Thymus (tissue), 14 donors: ENCODE measurements at places on chromosomes 3 and 15. TPM values are rescaled to one million over a fixed set of nuclear protein-coding genes. Genes with fewer than 3 reads are reported as not detected.

- no peaks in the 10 kb centered on the region for H3K27me3 ChIP-seq
- H3K4me1 ChIP-seq, result peaks cover 2% of the 10 kb centered on the region
- H3K4me3 ChIP-seq, result no peak overlapping the region
- no peak for DNase-seq
- H3K36me3 ChIP-seq, result no peaks in the 10 kb centered on the region
- no peak overlapping the region for H3K27ac ChIP-seq
Measured at GRCh38 chr3:175199961-175200360, 340.8 kb downstream of the NAALADL2 start.

DNA sequence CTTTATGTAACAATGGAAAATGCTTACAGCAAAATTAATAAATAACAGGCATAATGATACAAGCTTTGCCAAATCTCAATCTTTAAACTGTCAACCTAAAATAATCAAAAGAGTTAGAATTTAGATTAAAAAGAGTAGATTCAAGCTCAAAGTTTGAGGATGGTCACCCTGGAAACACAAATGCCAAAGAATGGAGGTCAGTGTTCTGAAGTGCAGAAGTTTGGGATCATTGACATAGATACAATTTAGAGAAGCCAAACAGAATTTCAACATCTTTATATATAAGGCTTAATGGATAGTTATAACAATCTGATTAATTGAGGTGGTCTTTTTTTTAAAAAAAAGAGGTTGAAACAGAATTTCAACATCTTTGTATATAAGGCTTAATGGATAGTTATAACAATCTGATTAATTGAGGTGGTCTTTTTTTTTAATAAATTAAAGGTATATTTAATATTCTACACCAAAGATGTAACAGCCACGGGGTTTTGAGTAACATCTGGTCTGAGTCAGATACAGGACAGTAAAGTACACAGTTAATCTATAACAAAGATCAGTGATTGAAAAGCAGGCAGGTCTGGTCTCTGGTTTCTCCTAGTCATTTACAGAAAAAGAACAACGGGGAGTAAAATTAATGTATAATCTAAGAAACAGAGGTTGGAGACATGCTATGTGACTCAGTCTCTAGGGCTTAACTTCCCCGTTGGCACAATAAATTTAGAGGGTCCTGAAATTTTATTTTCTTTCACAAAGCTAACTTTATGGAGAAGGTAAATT lies 490.7 kb downstream of the GBE1 start:
- H3K27ac ChIP-seq, result no peak overlapping the region
- no peaks in the 10 kb centered on the region for H3K27me3 ChIP-seq
- no peaks in the 10 kb centered on the region for H3K4me1 ChIP-seq
- H3K36me3 ChIP-seq, result no peaks in the 10 kb centered on the region
- no peak for DNase-seq

DNA sequence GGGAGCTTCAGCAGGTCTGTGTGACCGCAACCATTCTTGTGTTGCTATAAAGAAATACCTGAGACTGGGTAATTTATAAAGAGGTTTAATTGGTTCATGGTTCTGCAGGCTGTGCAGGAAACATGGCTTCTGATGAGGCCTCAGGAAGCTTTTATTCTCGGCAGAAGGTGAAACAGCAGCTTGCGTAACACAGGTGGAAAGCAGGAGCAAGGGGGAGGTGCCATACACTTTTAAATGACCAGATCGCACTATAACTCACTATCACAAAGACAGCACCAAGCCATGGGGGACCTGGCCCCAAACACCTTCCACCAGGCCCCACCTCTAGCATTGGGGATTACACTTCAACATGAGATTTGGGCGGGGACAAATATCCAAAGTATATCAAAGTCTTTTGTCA lies 8.3 kb upstream of the CIB2 start:
- H3K4me3 ChIP-seq, result no peak overlapping the region
- DNase-seq, result no peak
- no peaks in the 10 kb centered on the region for H3K36me3 ChIP-seq

- DNase-seq, result no peak
- H3K4me1 ChIP-seq, result no peaks in the 10 kb centered on the region
- no peaks in the 10 kb centered on the region for H3K27me3 ChIP-seq
Measured at GRCh38 chr3:171658841-171659240, 151.4 kb downstream of the PLD1 start.

DNA sequence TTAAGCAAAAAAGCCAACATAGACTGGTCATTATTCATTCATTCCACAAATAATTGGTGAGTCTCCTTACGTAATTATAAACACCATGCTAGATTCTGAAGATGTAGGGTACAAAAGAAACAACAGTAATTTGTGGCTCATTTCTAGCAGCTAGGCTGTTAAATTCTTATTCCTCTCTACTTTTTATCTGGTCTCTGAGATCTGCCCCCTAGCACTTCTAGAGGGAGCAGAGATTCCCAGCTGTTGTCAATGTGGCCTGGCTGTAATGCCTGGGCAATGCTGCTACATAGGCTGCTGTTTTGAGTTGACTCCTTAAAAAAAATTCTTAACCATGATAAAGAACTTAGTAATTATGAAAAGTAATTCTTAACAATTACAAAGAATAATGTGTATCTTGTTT lies 434.9 kb upstream of the THRB start:
- no peak overlapping the region for H3K27ac ChIP-seq
- DNase-seq, result no peak
- H3K4me3 ChIP-seq, result no peak overlapping the region

DNA sequence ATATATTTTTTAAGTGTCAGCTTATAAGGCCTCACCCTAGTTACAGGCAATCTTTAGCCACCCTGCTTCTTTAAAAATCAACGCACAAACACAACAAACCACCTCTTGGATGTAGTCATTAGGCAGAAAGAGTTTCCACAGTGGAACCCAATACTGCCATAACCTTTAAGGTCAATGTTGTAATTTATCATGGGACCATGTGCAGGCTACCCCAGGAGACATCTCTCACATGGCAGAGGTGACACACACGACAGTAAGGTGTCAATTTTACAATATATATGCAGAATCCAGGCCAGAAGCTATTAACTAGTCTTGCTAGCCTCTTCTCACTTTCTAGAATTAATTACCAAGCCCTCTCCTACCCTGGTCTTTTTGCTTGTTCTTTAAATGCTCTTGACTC lies 336.5 kb downstream of the MAGI1 start:
- no peaks in the 10 kb centered on the region for H3K27me3 ChIP-seq
- H3K4me1 ChIP-seq, result no peaks in the 10 kb centered on the region
- no peak for DNase-seq
- no peak overlapping the region for H3K27ac ChIP-seq

DNA sequence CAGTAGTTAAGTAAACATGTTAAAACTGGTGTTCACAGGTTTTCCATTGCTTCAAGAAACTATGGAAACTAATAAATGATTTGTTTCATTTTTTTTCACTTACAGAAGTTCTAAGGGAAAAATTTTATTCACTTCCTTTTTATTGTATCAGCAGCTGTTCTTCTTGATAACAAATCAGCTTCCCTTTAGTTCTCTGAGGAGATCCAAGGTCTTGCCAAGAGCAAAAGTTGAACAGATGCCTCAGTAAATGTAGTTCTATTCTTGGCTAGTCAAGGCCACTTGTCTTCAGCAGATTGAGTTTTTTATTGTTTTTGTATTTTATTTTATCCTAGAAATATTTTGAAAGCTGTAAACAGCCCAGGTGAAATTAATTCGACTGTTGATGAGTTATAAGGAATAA lies 41.8 kb downstream of the KCNH8 start:
- no peak overlapping the region for H3K27ac ChIP-seq
- no peak overlapping the region for H3K4me3 ChIP-seq
- no peaks in the 10 kb centered on the region for H3K4me1 ChIP-seq
- no peaks in the 10 kb centered on the region for H3K36me3 ChIP-seq
- no peaks in the 10 kb centered on the region for H3K27me3 ChIP-seq

- H3K36me3 ChIP-seq, result no peaks in the 10 kb centered on the region
- H3K4me1 ChIP-seq, result no peaks in the 10 kb centered on the region
- no peak overlapping the region for H3K4me3 ChIP-seq
- H3K27ac ChIP-seq, result no peak overlapping the region
- H3K27me3 ChIP-seq, result no peaks in the 10 kb centered on the region
- DNase-seq, result no peak
Measured at GRCh38 chr3:57825116-57825515, 69.0 kb downstream of the SLMAP start.

DNA sequence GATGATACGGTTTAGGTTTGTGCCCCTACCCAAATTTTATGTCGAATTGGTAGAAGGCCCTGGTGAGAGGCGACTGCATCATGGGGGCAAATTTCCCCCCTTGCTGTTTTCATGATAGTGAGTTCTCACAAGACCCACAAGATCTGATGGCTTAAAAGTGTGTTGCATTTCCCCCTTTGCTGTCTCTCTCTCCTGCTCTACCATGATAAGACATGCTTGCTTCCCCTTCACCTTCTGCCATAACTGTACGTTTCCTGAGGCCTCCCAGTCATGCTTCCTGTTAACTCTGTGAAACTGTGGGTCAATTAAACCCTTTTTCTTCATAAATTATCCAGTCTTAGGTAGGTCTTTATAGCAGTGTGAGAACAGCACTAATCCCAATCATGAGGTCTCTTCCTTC lies 381.2 kb downstream of the RSL24D1 start:
- H3K27ac ChIP-seq, result no peak overlapping the region
- no peaks in the 10 kb centered on the region for H3K36me3 ChIP-seq
- H3K4me1 ChIP-seq, result no peaks in the 10 kb centered on the region
- H3K4me3 ChIP-seq, result no peak overlapping the region

- DNase-seq, result no peak
- H3K36me3 ChIP-seq, result no peaks in the 10 kb centered on the region
- H3K27ac ChIP-seq, result no peak overlapping the region
- H3K4me1 ChIP-seq, result peaks cover 13% of the 10 kb centered on the region
Measured at GRCh38 chr3:72413228-72413627, 435.0 kb downstream of the SHQ1 start.

DNA sequence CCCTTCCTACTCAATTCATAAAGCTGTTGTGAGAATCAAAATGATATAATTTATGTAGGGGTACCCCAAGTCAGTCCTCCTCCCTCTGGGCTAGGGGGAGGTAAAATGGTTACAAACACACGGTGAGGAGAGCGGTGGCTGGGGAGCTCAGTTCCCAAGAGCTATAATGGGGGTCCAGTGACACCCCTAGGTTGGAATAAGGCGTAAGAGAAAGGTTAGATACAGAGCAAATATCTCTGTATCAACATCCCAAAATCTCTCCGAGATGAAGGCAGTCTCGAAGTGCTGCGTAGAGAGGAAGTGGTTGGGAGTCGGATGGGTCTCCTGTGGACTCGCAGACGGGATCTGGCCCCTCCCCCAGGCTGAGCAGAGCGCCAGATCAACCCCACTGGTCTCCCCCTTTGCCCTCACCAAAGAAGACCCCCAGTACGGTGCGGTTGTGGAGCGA lies 1.8 kb downstream of the DUOX2 start:
- no peak overlapping the region for H3K27ac ChIP-seq
- no peaks in the 10 kb centered on the region for H3K4me1 ChIP-seq
- H3K4me3 ChIP-seq, result no peak overlapping the region
- H3K27me3 ChIP-seq, result peaks cover 93% of the 10 kb centered on the region
- DNase-seq, result no peak

GRCh38 chr15:60859996-60860494 lies 369.1 kb downstream of the RORA start:
- H3K27ac ChIP-seq, result no peak overlapping the region
- no peak for DNase-seq
- no peaks in the 10 kb centered on the region for H3K36me3 ChIP-seq
- no peaks in the 10 kb centered on the region for H3K4me1 ChIP-seq
- H3K4me3 ChIP-seq, result no peak overlapping the region

GRCh38 chr3:146712806-146713205 lies 107.7 kb upstream of the PLSCR5 start:
- no peak for DNase-seq
- no peak overlapping the region for H3K27ac ChIP-seq
- no peaks in the 10 kb centered on the region for H3K36me3 ChIP-seq

DNA sequence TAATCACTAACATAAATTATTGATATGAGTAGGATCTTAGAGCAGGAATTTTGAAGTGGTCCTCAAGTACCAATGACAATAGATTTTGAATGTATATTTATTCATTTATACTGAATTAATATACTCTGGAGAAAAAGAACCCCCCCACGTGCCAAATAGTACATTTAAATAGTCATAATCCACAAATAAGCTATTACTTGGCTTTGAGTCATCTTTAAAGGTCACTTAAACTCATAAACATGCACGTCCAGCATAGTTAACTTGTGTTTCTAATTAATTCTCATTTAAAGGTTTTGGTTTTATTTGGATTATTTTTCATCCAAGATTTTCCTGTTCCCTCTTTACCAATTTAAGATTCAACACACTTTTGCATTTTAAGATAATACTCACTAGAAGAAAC lies 35.1 kb downstream of the FGF7 start:
- no peak overlapping the region for H3K27ac ChIP-seq
- no peak overlapping the region for H3K4me3 ChIP-seq
- no peak for DNase-seq
- H3K27me3 ChIP-seq, result no peaks in the 10 kb centered on the region
- no peaks in the 10 kb centered on the region for H3K4me1 ChIP-seq
- no peaks in the 10 kb centered on the region for H3K36me3 ChIP-seq

- H3K36me3 ChIP-seq, result no peaks in the 10 kb centered on the region
- no peak overlapping the region for H3K27ac ChIP-seq
- no peak for DNase-seq
- H3K4me3 ChIP-seq, result no peak overlapping the region
Measured at GRCh38 chr15:81384891-81385720, 11.1 kb upstream of the TMC3 start.

DNA sequence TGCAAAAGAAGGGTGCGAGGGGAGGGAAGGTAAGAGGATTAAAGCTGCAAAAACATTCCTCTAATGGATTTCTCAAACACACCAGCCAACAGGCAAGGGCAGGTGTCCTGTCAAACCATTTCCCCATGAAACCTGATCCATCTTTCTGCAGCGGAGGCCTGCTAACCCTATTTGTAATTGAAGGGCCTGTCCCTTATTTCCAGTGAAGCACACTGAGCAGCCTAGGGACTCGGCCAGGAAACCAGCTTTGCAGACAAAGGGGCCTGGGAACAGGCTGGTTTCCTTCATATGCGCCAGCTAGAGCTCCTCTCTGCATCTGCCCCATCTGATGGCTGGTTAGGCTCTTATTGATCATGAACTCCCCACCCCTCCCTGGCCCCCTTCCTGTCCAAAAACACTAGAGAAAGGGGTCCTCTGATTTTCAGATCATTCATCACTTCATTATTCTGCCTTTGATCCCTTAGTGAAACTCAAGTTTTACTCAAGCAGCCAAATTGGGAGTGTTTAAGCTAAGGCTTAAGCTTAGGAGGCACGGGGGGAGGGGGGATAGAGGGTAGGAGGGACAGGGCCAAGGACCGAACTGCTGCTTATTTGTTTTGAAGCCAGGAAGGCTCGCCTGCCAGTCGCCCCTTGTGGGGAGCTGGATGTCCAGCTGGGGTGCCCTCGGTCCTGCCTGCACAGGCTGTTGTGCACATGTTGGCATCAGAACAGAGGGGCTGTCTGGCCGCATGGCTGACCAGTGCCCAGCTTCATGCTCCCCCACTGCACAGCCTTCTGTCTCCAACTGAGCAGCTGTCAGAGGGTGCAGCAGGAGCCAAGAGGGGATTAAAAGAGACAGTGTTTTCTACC lies 53.1 kb downstream of the BOC start:
- DNase-seq, result no peak
- no peak overlapping the region for H3K4me3 ChIP-seq
- no peaks in the 10 kb centered on the region for H3K27me3 ChIP-seq
- no peaks in the 10 kb centered on the region for H3K36me3 ChIP-seq

GRCh38 chr15:89096664-89097063 lies 8.4 kb downstream of the ABHD2 start:
- no peak overlapping the region for H3K4me3 ChIP-seq
- H3K36me3 ChIP-seq, result peaks cover 8% of the 10 kb centered on the region
- no peaks in the 10 kb centered on the region for H3K4me1 ChIP-seq
- H3K27me3 ChIP-seq, result no peaks in the 10 kb centered on the region
- no peak overlapping the region for H3K27ac ChIP-seq

ELP6 gene
- 43.5 TPM for total RNA-seq

MEGF11 gene
- total RNA-seq, result 0.28 TPM

ZKSCAN7 gene
- total RNA-seq, result 8.0 TPM

LYZL4 gene
- 0.14 TPM for total RNA-seq

FOXB1 gene
- total RNA-seq, result 0.05 TPM

GOLGA6L10 gene
- total RNA-seq, result 0.47 TPM

CISH gene
- 10.2 TPM for total RNA-seq

RUBCN gene
- total RNA-seq, result 5.9 TPM
